ENCODE measurements at places on chromosomes 2 and 18.
A peak's percentile ranks its signal among the peaks of the same experiment; 100 is the strongest.

- DNase-seq: no peak
Measured at GRCh38 chr2:27552941-27553340, 29.9 kb upstream of the ZNF512 start.

DNA sequence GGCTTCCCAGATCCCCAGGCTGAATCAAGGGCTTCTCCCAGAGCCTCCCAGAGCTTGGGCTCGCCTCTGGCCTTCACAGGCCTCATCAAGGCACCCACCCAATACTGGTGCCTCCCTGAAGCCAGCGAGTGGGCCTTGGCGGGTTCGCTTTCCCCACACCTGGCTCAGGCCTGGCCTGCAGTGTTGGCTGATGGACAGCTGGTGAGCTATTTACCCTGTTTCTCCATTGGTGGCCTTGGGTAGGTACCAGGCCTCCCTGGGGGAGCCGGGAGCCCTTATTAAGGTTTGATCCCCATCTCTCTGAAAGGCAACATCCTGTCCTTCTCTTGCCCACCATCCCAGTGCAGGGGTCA is 18.2 kb upstream of the DUSP2 start:
- DNase-seq: no peak

GRCh38 chr2:173874894-173875237 is 90.3 kb downstream of the SP3 start:
- DNase-seq: peak; percentile 18

GRCh38 chr2:236998758-236999157 is 86.9 kb upstream of the COPS8 start:
- no peak for DNase-seq

- no peak for DNase-seq
Measured at GRCh38 chr2:106975641-106976040, 89.7 kb upstream of the ST6GAL2 start.

DNA sequence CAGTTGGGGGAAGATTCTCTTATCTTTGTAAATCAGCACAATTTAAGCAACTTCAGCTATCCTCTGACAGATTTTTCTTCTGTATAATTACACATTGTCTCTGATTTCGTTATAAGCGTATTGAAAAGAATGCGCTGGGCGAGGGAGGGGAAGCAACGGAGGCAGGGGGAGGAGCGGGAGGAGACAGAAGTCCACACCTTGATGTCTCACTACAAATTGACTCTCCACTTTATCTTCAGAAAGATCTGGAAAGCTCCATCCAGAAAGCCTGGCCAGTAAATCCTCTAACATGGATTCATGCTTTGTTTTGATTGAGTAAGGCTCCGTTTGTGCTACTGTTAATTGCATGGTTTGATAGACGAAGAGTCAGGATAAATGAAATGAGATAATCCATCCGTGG is 76.6 kb downstream of the SMIM21 start:
- DNase-seq: no peak

GRCh38 chr18:38941711-38942561 is 1376.3 kb upstream of the CELF4 start:
- no peak for DNase-seq

GRCh38 chr2:189111063-189111715 is 68.4 kb downstream of the COL5A2 start:
- no peak for DNase-seq

GRCh38 chr18:61972389-61973264 is 79.8 kb upstream of the RNF152 start:
- no peak for DNase-seq

- DNase-seq: no peak
Measured at GRCh38 chr2:196360650-196361049, 189.3 kb upstream of the STK17B start.

- DNase-seq: peak; percentile 18
Measured at GRCh38 chr2:216055680-216056079, 25.9 kb downstream of the PECR start.

- no peak for DNase-seq
Measured at GRCh38 chr2:119766944-119767343, 7.2 kb downstream of the PTPN4 start.

GRCh38 chr2:18987592-18988073 is 370.8 kb downstream of the OSR1 start:
- DNase-seq: no peak

DNA sequence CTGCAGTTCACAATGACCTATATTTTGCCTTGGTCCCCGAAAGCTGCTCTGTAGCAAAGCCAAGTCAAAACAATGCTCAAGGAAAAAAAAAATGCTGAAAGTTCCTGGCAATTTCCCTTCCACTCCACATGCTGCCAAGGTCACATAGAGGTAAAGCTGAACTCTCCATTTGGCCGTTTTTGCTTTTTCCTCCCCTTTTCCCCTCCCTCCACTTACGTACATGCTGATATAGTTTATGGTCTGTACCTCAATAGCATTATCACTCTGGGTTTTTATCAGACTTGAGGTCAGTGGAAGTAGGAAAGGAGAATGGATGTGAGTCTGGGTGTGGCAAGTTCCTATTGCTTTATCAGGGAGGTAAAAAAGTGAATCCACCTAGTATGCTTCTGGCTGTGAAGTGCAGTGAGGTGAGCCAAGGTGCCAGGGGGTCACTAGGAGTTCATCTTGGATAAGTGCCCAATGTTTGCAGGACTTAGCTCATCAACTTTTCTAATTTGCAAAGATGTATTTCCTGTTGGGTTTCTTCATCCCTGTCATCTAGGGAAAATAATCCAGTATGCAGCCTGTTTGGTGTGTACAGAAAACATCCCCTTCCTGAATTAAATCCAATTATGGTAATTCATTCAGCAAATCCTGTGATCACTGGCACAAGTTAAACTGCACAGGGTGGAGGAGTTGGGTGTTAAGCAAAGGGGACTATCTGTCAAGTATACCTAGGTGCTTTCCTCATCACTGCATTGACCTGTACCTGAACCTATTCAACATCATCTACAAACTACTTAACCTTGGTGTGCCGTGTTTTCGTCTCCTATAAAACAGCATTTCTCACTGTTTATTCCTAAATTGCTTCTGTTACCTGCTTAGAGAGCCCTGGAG is 124.3 kb upstream of the CYP26B1 start:
- DNase-seq: peak; percentile 35

- DNase-seq: no peak
Measured at GRCh38 chr2:37287966-37288365, 36.7 kb downstream of the PRKD3 start.

DNA sequence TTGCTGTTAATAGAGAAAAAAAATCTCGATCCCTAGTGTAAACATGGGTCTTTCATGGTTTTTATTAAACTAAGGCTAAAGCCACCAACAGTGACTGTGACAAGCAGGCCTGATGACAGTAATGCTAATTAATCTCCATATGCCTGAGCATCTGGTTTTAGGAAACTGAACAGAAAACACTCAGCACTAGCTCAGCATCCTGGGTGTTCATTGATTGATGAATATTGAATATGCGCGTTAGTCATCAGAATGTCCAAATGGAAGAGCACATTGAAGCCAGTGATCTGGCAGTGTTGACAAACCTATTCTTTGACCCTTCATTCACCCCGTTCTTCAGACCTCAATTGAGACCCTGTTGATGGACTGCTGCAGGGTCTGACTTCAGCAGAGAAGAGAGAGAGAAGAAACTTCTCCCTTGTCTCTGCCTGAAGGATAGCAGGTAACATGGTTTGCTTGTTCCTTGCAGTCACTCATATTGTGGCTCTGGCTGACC is 283.8 kb downstream of the RDH14 start:
- no peak for DNase-seq

GRCh38 chr2:113228991-113229716 is 49.6 kb downstream of the PAX8 start:
- DNase-seq: no peak

DNA sequence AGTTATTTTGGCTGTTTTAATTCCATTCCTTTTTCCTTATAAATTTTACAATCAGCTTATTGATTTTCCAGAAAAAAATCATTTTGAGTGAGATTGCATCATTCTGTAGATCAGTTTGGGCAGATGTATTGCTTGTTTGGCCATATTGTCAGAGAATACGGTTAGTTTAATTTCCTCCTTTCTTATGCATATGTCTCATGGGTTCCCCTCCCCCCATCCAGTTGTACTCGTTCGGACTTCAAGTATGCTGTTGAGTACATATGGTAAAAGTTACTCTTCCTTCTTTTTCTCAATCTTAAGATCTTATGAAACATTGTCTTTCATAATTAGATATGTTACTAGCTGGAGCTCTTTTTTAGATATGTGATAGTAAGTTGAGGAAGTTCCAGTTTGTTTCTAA is 131.2 kb upstream of the TTC27 start:
- no peak for DNase-seq

DNA sequence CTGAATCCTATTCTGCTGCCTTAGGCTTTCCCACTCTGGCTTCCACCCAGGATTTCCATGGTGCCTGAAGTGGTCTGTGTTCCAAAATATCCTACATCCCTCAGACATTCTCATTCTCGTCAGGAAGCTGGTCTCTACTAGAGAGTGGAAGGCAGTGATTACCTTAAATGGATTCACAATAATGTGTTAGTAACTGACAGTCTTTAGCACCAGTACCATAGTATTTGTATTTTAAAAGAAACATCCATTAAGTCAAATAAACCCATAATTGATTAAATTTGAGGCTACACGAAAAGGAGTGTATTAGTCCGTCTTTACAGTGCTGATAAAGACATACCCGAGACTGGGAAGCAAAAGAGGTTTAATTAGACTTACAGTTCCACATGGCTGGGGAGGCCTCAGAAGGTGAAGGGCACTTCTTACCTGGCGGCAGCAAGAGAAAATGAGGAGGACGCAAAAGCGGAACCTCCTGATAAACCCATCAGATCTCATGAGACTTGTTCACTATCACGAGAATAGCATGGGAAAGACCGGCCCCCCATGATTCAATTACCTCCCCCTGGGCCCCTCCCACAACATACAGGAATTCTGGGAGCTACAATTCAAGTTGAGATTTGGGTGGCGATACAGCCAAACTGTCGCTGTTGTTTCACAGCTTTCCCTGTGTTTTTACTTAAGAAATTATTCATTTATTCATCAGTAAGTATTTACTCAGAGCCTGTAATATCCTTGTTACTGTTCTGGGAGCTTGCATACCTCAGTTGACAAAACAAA is 306.5 kb downstream of the STK39 start:
- no peak for DNase-seq

DNA sequence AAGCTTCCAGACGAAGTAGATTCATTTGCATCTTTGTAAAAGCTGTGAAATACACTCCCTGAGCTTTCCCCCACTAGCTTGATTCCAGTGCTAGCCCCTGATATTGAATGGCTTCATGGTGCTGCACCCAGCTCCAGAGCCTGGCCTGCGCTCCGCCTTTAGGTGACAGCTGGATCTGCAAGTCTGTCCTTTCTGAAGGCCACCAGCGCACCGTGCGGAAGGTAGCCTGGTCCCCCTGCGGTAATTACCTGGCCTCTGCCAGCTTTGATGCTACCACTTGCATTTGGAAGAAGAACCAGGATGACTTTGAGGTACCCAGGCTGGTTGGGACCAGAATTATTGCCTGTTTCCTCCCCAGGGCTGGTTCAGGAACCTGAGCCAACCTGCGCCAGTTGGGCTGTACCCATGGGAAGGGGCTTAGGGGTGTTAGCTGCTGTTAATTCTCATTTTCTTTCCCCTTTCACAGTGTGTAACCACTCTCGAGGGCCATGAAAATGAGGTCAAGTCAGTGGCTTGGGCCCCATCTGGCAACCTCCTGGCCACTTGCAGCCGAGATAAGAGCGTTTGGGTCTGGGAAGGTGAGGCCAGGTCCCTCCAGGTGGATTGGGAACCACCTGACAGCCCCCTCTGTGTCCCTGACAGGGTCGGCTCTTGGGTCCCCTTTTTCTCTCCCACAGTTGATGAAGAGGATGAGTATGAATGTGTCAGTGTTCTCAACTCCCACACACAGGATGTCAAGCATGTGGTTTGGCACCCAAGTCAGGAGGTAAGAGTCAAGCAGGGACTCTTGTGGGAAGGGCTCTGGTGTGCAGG is 1.3 kb downstream of the CIAO1 start:
- no peak for DNase-seq

- DNase-seq: no peak
Measured at GRCh38 chr2:78023356-78023755, 501.2 kb upstream of the LRRTM4 start.

DNA sequence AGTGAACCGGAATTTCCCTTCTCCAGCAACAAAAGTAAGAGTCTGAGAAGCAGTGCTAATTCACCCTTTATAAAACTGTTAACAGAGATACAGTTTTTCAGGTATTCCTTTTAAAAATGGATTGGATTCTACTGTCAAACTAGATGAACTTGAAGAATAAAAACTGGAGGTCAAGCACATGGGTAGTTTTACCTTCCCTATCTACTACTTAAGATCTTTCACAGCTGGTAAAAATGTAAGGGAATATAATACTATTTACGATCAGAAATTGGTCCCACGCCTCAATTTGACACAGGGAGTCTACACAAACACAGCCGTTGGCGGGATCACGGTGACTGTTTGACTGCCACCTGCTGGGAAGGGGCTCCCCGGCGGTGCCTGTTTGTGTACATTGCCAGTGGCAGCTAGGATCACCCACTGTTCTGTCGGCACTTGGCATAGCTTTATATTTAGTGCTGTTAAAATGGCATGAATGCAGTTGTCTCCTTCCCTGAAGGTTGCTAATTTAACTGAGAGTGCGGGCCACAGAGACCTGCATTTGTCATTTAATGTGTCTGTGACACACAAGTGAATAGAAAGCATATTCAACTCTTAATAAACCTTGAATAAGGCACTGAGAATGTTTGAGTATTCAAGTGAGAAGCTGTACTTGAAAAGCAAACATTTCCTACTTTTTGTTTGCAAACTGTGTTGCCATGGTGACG is 59.5 kb downstream of the ABCG8 start:
- DNase-seq: no peak

- no peak for DNase-seq
Measured at GRCh38 chr2:231000211-231000904, 4.4 kb downstream of the SPATA3 start.

DNA sequence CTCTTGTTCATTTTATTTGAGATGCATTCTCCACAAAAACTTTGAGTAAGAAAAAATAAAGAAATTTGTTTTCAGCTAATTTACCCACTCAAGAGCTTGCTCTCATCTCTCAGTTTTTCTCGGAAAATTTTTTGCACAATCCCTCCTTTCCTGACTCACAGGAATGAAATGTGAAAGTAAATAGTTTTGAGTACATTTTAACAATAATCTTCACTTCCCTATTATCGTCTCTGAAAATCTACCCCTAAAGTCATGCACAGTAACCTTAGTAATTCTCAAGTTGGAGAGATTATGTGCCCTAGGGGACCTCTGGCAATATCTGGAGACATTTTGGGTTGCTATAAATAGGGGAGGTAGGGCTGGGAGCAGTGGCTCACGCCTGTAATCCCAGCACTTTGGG is 2.6 kb downstream of the CYB5A start:
- DNase-seq: no peak

GRCh38 chr2:120690521-120690920 is 45.1 kb upstream of the GLI2 start:
- DNase-seq: no peak

- no peak for DNase-seq
Measured at GRCh38 chr2:173213181-173213580, 137.5 kb downstream of the MAP3K20 start.

- no peak for DNase-seq
Measured at GRCh38 chr2:148899638-148900318, 24.8 kb downstream of the KIF5C start.

Data from right kidney (tissue), 9 donors.